ENCODE measurements at places on chromosomes 6 and 20. TPM values are rescaled to one million over a fixed set of nuclear protein-coding genes. Genes with fewer than 3 reads are reported as not detected.

Gene OPN5
- total RNA-seq = not detected

Gene GJA1
- total RNA-seq = 435 TPM

Gene DEFB129
- total RNA-seq = not detected

Gene C20orf202
- total RNA-seq = 0.33 TPM

Gene BTNL2
- total RNA-seq = not detected

Gene COX4I2
- total RNA-seq = not detected

Gene TFAP2D
- not detected for total RNA-seq

Gene C6orf141
- total RNA-seq = 30.7 TPM

Gene RIPPLY2
- not detected for total RNA-seq

Gene BACH2
- 2.9 TPM for total RNA-seq

Gene ZNF165
- 0.67 TPM for total RNA-seq

Gene SLA2
- not detected for total RNA-seq

Gene OXT
- not detected for total RNA-seq

Gene SAPCD1
- total RNA-seq = not detected

Gene PAX1
- total RNA-seq = not detected

Gene ZNF391
- 1.6 TPM for total RNA-seq

Gene TFAP2B
- not detected for total RNA-seq

Gene BPIFB4
- total RNA-seq = not detected

Gene LINC00237
- not detected for total RNA-seq

Gene WFDC10B
- total RNA-seq = not detected

Gene DDX43
- 2.0 TPM for total RNA-seq

Gene PPP1R10
- 41.1 TPM for total RNA-seq

Gene SLC22A7
- total RNA-seq = not detected

Gene ACTR5
- total RNA-seq = 9.7 TPM

Gene PNLDC1
- not detected for total RNA-seq

Gene SPATS1
- not detected for total RNA-seq

Gene ALDH8A1
- total RNA-seq = 0.48 TPM

Gene MYO6
- total RNA-seq = 36.1 TPM

Gene KIF6
- not detected for total RNA-seq

Gene OR12D3
- not detected for total RNA-seq

Gene BMP7
- total RNA-seq = not detected

Gene ADGRG6
- 48.7 TPM for total RNA-seq

Gene GATA5
- not detected for total RNA-seq

Gene ACTL10
- total RNA-seq = 2.8 TPM

Gene MRAP2
- 3.6 TPM for total RNA-seq

Gene SYNDIG1
- total RNA-seq = not detected

Gene LEMD2
- total RNA-seq = 40.4 TPM

Measured in vein endothelial cell (primary cell).